Pancreas (tissue), 10 donors: ENCODE measurements at places on chromosomes 2 and 18.
A peak's percentile ranks its signal among the peaks of the same experiment; 100 is the strongest.

DNA sequence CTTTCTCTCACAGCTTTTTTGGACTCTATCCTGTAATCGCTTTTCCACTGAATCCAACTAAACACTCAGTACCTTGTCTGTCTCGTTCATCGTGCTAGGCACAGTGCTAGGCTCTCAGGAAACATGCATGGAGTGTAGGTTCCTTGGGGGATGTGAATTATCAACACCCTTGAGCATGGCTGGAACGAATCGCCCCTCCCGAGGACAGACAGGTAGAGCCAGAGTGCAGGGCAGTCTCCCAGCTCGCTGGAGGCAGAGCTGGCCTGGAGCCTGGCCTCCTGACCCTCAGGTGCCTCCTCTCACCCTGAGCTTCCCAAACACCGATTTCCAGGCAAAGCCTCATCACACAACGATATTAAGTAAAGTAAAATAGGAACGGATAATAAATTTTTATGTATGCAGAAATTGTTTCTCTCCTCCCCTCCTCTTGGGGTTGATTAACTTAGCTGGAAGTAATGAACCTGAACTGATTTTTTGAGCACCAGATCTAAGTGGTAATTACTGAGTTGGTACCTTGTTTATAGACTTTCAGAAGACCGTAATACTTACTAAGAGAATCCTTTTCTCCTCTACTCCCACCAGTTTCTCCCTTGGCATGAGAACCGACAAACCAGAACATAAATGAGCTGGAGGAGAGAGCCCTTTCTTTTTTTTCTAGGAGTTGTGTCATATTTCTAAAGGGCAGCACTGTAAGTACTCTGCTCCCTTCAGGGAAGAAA lies 90.5 kb downstream of the MSH2 start:
- H3K27me3 ChIP-seq: no peaks in the 10 kb centered on the region
- DNase-seq: no peak
- no peaks in the 10 kb centered on the region for H3K36me3 ChIP-seq
- no peak overlapping the region for H3K4me3 ChIP-seq
- H3K27ac ChIP-seq: no peak overlapping the region

DNA sequence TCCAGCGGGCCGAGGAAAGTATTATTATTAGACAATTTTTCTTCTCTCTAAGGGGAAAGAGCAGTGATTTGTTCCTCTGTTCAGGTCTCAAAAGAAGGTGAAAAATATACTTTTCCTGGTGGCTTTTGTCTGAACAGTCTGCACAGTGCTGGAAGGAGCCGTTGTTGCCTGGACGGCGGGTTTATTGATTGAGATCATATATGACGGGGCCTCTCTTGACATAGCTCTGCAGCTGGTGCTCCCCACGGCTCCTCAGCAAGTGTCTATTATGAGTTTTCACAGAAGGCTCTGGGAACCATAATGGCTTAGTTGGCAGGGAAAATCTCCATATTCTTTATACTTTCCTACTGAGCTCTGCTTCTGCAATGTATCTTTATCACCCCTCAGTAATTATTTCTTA lies 42.9 kb downstream of the FSHR start:
- H3K27me3 ChIP-seq: no peaks in the 10 kb centered on the region
- H3K36me3 ChIP-seq: no peaks in the 10 kb centered on the region
- H3K4me1 ChIP-seq: no peaks in the 10 kb centered on the region
- no peak overlapping the region for H3K27ac ChIP-seq
- no peak overlapping the region for H3K4me3 ChIP-seq
- no peak for DNase-seq

GRCh38 chr18:79797518-79798345 lies at the start of gene KCNG2:
TSS of gene KCNG2 (plus strand) at chr18:79797938. CDS start at chr18:79863668, 65,730 bp downstream.
- no peak within 1 kb of the TSS for H3K27ac ChIP-seq
- DNase-seq: peak; percentile 69
- peaks cover 5% of the 10 kb centered on the region for H3K27me3 ChIP-seq
- H3K4me3 ChIP-seq: no peak within 1 kb of the TSS
- no peaks in the 10 kb centered on the region for H3K36me3 ChIP-seq

- H3K4me3 ChIP-seq: no peak overlapping the region
- no peaks in the 10 kb centered on the region for H3K27me3 ChIP-seq
- peaks cover 23% of the 10 kb centered on the region for H3K4me1 ChIP-seq
- H3K36me3 ChIP-seq: peaks cover 46% of the 10 kb centered on the region
Observed at GRCh38 chr2:86453836-86454235, 12.7 kb downstream of the KDM3A start.

- H3K27ac ChIP-seq: no peak overlapping the region
- no peaks in the 10 kb centered on the region for H3K36me3 ChIP-seq
- H3K4me3 ChIP-seq: peak overlapping the region; percentile 40
- no peaks in the 10 kb centered on the region for H3K4me1 ChIP-seq
- peak; percentile 68 for DNase-seq
- H3K27me3 ChIP-seq: no peaks in the 10 kb centered on the region
Observed at GRCh38 chr2:58427572-58428095, 186.5 kb upstream of the FANCL start.

- H3K27ac ChIP-seq: no peak overlapping the region
- DNase-seq: no peak
- H3K4me1 ChIP-seq: no peaks in the 10 kb centered on the region
- no peaks in the 10 kb centered on the region for H3K36me3 ChIP-seq
- H3K4me3 ChIP-seq: no peak overlapping the region
Observed at GRCh38 chr18:8769509-8770095, 64.2 kb downstream of the MTCL1 start.

DNA sequence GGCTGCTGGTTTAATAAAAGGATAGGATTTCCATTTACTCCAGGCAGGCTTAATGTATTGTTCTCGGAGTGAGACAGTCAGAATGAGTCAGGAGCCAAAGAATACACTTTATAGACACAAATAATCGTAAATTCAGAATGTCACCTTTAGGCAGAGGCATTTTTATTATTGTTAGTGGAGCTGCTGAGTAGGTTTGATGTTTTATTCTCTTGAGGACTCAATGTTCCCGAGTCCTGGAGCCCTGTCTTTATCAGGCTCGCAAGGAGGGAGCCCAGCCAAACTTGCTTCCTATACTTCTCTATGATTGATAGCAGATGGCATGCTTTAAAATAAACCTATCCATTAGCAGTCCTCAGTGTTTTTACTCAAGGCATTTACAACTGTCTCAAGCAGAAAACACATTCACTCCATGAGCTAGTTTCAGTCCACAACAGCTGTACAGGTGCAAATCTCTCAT lies 492.3 kb upstream of the ZEB2 start:
- no peak for DNase-seq
- no peaks in the 10 kb centered on the region for H3K27me3 ChIP-seq
- H3K4me3 ChIP-seq: no peak overlapping the region
- H3K27ac ChIP-seq: no peak overlapping the region

- no peaks in the 10 kb centered on the region for H3K4me1 ChIP-seq
- H3K27me3 ChIP-seq: no peaks in the 10 kb centered on the region
- no peak overlapping the region for H3K27ac ChIP-seq
- H3K36me3 ChIP-seq: no peaks in the 10 kb centered on the region
- DNase-seq: no peak
Observed at GRCh38 chr2:195312662-195313061, 344.4 kb upstream of the SLC39A10 start.

DNA sequence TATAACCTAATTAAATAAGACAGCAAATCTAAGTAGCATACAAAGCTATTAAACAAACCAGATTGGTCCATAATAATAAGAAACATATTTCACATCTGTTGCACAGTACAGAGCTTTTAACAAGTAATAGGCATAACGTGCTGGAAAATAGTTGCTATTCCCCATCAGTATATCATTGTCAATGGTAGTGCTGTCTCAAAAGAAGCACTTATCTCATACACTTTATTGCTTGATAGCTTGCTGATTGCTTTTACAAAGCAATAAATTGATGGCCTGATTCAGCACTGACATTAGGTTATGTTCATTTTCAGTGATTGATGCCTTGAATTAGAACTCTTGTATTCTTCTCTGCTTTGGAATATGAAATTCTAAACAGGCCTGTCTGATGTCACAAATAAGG lies 641.7 kb downstream of the CBLN2 start:
- H3K27me3 ChIP-seq: no peaks in the 10 kb centered on the region
- no peak overlapping the region for H3K4me3 ChIP-seq
- H3K27ac ChIP-seq: no peak overlapping the region
- no peaks in the 10 kb centered on the region for H3K4me1 ChIP-seq
- no peaks in the 10 kb centered on the region for H3K36me3 ChIP-seq

GRCh38 chr2:148042219-148042618 lies 21.3 kb downstream of the MBD5 start:
- no peaks in the 10 kb centered on the region for H3K36me3 ChIP-seq
- no peak overlapping the region for H3K4me3 ChIP-seq
- H3K27ac ChIP-seq: no peak overlapping the region
- no peaks in the 10 kb centered on the region for H3K27me3 ChIP-seq
- DNase-seq: no peak

GRCh38 chr2:136281281-136282114 lies 163.5 kb upstream of the CXCR4 start:
- no peaks in the 10 kb centered on the region for H3K4me1 ChIP-seq
- H3K27ac ChIP-seq: no peak overlapping the region
- no peak overlapping the region for H3K4me3 ChIP-seq
- no peaks in the 10 kb centered on the region for H3K36me3 ChIP-seq
- DNase-seq: no peak

- H3K27ac ChIP-seq: no peak overlapping the region
- H3K27me3 ChIP-seq: no peaks in the 10 kb centered on the region
- no peaks in the 10 kb centered on the region for H3K36me3 ChIP-seq
- DNase-seq: no peak
Observed at GRCh38 chr18:72086421-72086820, 457.7 kb downstream of the CBLN2 start.

DNA sequence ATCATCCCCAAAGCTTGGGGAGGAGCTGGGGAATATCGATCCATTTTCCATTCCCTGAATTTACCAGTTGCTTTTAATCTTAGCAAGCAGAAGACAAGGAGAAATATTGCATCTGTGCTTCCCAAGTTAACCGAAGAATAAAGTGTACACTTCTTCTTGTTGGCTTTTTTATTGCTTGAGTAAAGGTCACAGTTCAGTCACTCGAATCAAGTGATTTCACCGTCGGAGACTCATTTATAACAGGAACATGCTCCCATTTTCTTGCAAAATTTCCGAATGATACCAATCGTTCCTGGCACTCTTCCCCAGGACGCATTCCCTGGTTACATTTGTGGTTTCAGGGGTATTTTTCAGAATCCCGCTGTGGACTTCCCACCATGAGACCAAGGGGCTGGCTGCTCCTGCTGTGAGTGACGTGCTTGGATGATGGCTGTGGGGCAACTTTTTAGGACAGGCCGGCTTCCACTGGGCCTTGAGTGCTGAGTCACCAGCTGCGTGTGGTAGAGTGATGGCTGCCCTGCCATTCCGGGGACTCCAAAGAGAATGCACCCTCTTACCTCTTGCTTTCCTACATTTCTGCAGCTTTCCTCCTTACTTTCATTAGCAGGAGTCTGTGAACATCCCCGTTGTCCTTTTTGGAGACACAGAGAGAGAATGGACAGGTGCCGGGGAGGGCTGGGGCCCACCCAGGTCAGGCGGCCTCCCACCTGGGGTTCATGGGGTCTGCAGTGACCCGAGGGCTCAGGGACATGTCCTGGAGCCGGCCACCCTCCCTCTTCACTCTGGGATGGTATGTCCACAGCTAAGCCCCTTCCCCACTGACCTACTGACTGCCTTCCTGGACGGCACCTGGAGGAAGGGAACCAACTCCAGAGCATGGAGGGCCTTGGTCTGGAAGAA lies 60.7 kb upstream of the HDAC4 start:
- no peak overlapping the region for H3K4me3 ChIP-seq
- no peaks in the 10 kb centered on the region for H3K36me3 ChIP-seq
- H3K27me3 ChIP-seq: no peaks in the 10 kb centered on the region
- H3K27ac ChIP-seq: no peak overlapping the region
- no peak for DNase-seq

GRCh38 chr2:29307519-29307918 lies 192.3 kb downstream of the CLIP4 start:
- H3K36me3 ChIP-seq: no peaks in the 10 kb centered on the region
- peaks cover 6% of the 10 kb centered on the region for H3K4me1 ChIP-seq
- no peak for DNase-seq
- no peaks in the 10 kb centered on the region for H3K27me3 ChIP-seq
- no peak overlapping the region for H3K4me3 ChIP-seq

DNA sequence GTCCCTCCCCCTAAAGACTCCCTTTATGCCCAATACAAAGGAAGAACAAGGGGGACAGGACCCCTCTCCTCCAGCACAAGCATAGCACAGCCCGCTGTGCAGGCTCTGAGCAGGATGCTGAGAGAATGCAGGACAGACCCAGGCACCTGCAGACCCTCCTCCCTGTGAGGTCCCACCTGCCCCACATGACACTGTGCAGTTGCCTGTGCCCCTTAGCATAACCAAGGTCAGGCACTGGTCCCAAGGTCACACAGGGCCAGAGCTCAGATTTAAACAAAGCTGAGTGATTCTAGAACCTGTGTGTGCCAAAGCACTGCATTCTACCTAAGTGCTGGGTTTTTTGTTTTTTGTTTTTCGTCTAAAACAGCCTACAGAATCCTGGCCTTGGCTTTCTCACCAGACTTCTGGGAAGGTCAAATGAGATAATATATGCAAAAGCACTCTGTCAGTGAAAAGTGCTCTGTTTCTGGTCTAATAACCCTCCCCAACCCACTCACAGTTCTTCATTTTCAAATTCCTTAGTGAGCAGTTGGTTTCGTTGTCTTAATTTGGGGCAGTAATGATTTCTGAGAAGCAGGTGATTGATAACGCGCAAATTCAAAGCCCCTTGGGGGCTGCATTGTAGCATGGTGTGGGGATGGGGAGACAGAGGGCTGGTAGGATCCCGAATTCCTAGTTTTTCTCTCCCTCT lies 125.7 kb downstream of the KCTD1 start:
- no peaks in the 10 kb centered on the region for H3K36me3 ChIP-seq
- H3K4me3 ChIP-seq: no peak overlapping the region

DNA sequence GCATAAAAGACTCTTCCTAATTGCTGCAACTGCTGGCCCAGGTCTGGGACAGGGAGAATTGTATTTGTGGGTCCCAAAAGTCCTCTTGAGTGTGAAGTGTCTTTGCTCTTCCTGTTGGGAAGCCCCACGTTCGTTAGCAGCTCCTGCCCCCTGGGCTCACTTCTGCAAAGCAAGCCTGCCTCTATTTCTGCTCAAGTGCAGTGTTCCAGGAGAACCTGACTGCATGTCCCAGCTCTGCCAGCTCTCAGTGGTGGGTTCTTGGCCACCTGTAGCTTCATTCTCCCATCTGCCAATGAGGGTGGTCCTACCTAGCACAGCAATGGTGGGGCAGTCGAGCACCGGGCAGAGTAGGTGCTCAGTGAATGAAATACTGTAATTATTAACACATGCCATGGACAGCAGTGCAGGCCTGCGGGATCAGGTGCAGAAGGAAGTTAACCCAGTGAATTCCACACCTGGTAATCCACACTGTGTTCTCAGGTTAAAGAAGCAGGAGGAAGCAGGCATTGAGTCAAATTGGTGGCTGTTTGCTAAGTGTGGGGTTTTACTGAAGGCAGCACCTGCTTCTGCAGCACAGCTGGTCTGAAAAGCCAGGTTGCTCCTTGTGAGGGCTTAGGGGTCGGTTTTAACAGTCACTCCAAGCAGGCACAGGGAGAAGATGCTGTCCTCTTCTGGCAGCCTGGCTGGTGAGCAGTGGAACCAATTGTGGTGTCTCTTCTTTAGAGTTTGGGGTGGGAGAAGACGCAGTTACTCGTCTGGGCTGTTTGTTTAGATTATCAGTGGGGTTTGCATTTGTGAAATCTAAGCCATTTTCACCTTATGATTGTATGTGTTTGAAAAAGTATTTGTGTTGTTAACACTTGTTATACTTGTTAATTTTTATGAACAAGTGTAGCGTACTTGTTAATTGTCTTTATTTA lies 54.3 kb downstream of the DGKD start:
- no peak for DNase-seq
- H3K36me3 ChIP-seq: no peaks in the 10 kb centered on the region
- H3K4me1 ChIP-seq: peaks cover 19% of the 10 kb centered on the region
- no peak overlapping the region for H3K27ac ChIP-seq
- H3K27me3 ChIP-seq: no peaks in the 10 kb centered on the region

- no peaks in the 10 kb centered on the region for H3K36me3 ChIP-seq
- H3K27me3 ChIP-seq: no peaks in the 10 kb centered on the region
- H3K4me1 ChIP-seq: no peaks in the 10 kb centered on the region
- H3K27ac ChIP-seq: no peak overlapping the region
- DNase-seq: no peak
Observed at GRCh38 chr18:59456657-59457056, 97.6 kb upstream of the LMAN1 start.
